ENCODE measurements at places on chromosomes 7 and 10.

- no peaks in the 10 kb centered on the region for H3K27me3 ChIP-seq
- no peak for DNase-seq
- H3K36me3 ChIP-seq, result no peaks in the 10 kb centered on the region
- H3K4me3 ChIP-seq, result no peak overlapping the region
Measured at GRCh38 chr10:10462151-10462941, 555.3 kb upstream of the CELF2 start.

DNA sequence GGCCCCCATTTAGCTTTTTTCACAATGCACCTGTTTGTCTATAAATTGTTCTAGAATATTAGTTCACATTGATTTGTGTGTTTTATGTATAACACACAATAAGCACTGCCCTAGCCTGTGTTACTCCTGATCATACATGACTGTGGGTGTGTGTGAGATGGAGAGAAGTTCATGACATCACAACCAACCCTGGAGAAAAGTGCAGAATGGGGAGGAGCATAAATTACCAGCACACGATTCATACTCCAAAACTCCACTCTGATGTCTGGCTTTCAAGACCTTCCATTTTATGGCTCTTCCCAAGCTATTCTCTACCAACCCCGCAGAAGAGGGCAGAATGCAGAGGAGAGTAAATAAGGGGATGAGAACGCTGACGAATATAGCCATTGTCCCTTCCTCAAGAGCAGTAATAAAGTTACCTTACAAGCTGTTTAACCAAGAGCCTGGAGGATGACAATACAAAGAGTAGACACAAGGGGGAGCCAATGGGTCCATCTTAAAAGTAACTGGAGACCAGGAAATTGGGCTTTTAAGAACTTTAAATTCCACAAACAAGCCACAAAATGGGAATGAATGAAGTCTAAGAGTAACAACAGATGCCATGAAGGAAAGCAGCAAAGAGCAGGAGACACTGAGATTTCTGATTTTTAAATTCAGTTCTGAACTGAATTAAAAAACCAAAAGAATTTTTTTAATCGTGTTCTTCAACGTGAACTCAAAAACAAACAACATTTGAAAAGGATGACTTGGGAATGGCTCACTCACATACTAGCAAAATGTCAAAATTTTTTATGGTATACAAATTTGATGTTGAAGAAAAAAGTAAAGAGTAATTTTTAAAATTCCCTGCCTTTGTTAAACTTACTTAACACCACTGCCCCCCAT, 159.6 kb downstream of the PARD3 start:
- no peak overlapping the region for H3K4me3 ChIP-seq
- peaks cover 3% of the 10 kb centered on the region for H3K4me1 ChIP-seq
- no peak overlapping the region for H3K27ac ChIP-seq
- H3K36me3 ChIP-seq, result no peaks in the 10 kb centered on the region
- H3K27me3 ChIP-seq, result no peaks in the 10 kb centered on the region
- DNase-seq, result no peak

DNA sequence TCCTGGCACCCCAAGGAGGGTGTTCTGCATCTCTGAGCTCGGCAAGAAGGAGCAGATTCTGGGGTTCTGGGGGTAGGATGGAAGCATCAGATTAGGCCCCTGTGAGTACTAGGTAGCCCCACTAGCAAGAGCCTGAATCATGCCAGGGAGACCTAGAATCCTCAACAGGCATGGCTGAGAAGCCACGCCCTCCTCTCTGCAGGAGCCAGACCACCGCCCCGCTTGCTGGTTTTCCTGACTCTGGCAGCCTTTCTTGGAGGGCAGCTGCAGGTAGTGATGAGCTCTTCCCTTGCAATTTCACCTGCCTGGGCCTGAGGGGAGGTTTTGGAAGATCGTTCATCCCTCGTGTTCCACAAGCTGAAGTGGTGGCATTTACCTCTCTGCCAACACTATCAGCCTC, 68.9 kb upstream of the PRLHR start:
- H3K36me3 ChIP-seq, result no peaks in the 10 kb centered on the region
- peaks cover 5% of the 10 kb centered on the region for H3K4me1 ChIP-seq
- H3K4me3 ChIP-seq, result no peak overlapping the region
- H3K27ac ChIP-seq, result no peak overlapping the region
- H3K27me3 ChIP-seq, result no peaks in the 10 kb centered on the region

DNA sequence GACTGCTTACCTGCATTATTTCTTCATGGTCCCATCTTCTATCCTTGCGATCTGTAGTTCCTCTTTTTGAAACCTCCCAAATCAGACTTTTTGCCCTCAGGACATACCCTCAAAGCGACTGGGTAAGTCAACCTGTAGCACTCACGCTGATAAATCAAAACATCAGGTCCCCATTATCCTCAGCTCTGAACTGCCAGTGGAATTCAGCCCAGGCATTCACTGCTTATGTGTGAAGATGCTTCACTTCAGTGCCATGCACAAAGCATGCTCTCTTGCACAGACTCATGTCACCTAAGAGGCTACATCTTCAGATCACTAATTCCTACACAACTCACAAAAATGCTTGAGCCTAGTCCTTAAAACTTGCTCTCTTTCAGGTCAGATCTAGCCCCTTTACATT, 283.6 kb upstream of the KLF6 start:
- no peaks in the 10 kb centered on the region for H3K27me3 ChIP-seq
- no peak overlapping the region for H3K4me3 ChIP-seq
- no peak for DNase-seq
- no peaks in the 10 kb centered on the region for H3K36me3 ChIP-seq
- H3K27ac ChIP-seq, result no peak overlapping the region

- no peaks in the 10 kb centered on the region for H3K4me1 ChIP-seq
- no peak overlapping the region for H3K4me3 ChIP-seq
- no peak for DNase-seq
- no peaks in the 10 kb centered on the region for H3K27me3 ChIP-seq
- H3K27ac ChIP-seq, result no peak overlapping the region
- H3K36me3 ChIP-seq, result no peaks in the 10 kb centered on the region
Measured at GRCh38 chr7:4054158-4054557, 627.9 kb upstream of the FOXK1 start.

- DNase-seq, result no peak
- no peaks in the 10 kb centered on the region for H3K36me3 ChIP-seq
- no peak overlapping the region for H3K27ac ChIP-seq
- H3K4me1 ChIP-seq, result no peaks in the 10 kb centered on the region
Measured at GRCh38 chr7:119665796-119666195, 607.2 kb upstream of the KCND2 start.

DNA sequence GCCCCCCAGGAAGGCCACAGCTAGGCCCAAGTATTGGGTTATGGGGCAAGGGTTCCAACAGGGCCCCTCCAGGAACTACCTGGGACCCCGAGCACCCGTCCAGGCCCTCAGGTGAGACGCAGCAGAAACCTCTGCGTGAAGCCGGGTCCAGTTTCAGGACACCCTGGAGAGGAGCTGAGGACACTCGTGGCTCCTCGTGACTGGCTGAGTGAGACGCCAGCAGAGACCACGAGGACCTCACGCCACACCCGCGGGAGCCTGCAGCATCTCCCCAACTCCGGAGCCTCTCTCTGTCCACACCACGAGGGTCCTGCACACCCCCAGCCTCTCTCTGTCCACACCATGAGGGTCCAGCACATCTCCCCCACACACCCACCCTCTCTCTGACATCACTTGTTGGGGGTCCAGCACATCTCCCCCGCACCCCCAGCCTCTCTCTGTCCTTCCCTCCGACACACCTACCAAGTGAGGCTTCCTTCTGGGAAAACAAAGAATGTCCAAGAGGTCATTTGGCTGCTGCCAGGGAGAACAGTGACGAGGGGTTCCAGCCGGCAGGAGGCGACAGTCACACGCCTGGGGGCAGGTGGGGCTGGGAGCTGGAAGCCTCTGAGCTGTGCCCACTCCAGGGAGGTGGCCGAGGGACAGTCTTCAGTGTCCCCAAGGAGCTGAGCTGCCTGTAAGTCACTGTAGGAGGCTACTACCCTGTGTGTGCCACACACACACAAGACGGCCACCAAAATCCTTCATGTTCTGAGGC, 46.1 kb upstream of the PPP2R2D start:
- H3K27me3 ChIP-seq, result peaks cover 20% of the 10 kb centered on the region
- H3K4me1 ChIP-seq, result no peaks in the 10 kb centered on the region
- DNase-seq, result peak; percentile 48

DNA sequence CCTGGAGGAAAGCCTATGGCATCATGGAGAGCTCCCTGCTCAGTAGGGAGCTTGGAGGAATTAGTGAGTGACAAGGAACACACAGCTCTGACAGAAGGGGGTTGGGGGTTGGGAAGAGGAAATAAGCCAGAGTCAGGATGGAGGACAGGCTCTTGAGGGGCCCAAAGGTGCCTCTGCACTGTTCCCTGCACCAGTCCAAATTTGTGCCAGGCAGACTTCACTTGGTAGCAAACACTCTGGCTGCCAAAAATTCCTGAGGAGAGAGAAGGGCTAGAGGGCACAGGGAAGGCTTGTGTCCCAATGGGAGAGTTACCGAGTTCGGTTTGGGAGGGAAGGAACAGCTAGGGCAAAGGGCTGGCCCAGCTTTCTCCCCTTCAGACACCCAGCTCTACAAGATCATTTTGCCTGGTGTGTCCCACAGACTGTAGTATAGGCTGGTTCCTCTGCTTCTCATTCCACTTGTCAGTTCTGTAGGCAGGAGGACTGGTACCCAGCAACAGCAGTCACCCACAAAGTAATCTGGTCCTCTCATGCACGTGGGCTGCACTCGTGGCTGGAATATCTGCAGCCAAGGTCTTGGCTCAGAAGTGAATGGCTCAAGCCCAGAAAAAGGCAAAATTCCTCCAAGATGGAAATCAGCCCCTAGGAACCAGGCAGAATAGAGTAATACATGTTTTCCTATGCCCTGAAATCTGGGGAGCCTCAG, 8.0 kb upstream of the KCNIP2 start:
- H3K4me3 ChIP-seq, result no peak overlapping the region
- H3K36me3 ChIP-seq, result peaks cover 17% of the 10 kb centered on the region
- DNase-seq, result no peak
- H3K4me1 ChIP-seq, result peaks cover 5% of the 10 kb centered on the region
- no peaks in the 10 kb centered on the region for H3K27me3 ChIP-seq
